Cortex of kidney (tissue), 1 donor: ENCODE measurements at places on chromosomes 12 and 14.

DNA sequence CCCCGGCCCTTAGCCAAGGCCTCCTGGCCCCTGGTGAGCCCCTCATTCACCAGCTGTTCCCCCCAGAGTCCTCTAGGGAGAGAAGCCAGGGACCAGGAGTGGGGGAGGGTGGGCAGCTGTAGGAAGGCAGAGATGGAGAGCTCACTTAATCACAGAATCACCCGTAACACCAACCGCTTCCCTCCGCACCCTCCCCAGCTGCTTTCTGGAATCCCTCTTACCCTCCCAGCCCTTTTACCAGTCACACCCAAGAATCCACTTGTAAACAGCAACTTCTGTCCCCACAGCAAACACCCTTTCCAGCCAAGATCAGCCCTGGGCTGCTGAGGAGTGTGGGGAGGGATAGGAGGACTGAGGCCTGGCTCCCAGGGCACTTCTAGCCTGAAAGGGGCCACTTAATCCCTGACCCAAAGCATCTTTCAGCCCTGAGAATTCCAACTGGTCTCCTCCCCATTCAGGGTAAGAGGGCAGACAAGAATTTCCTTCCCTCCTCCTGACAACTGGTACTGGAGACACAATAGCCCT, 18.8 kb downstream of the NCKAP5L start:
- DNase-seq: no peak

- DNase-seq: no peak
These were observed 23.2 kb downstream of the FOS start for GRCh38 chr14:75301666-75302325.

- DNase-seq: no peak
These were observed 352.5 kb upstream of the CCDC196 start for GRCh38 chr14:66133666-66134065.

DNA sequence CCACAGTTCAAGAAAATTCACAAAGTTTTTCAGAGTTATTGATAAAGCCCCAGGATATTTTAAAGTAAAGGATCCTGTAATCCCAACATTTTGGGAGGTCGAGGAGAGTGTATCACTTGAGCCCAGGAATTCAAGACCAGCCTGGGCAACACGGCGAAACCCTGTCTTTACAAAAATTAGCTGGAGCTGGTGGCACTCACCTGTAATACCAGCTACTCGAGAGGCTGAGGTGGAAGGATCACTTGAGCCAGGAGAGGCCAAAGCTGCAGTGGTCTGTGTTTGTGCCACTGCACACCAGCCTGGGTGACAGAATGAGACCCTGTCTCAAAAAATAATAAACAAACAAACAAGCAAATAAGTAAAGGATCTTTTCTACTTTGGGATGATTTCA, 39.5 kb upstream of the LRRK2 start:
- DNase-seq: no peak

- no peak for DNase-seq
These were observed 313.2 kb downstream of the PCNX1 start for GRCh38 chr14:71220462-71220861.

GRCh38 chr14:51328064-51328771, 88.2 kb downstream of the TMX1 start:
- DNase-seq: no peak

DNA sequence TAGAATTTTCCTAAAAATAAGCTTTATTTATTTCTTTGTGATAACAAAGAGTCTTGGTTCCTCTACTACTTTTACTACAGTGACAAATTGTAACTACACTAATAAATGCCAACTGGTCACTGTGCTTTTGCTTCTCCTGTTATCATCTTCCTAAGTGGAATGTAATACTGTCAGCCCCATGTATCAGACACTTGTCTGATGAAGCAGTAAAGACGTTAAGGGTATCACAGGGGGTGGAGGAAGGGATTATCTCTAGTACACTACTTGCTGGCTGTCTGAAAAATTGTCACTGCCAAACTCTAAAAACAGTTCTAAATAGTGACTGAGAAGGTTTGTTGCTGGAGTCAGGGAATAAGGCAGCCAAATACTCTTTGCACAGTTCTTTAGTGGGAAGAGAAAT, 11.3 kb downstream of the ASB8 start:
- DNase-seq: no peak

DNA sequence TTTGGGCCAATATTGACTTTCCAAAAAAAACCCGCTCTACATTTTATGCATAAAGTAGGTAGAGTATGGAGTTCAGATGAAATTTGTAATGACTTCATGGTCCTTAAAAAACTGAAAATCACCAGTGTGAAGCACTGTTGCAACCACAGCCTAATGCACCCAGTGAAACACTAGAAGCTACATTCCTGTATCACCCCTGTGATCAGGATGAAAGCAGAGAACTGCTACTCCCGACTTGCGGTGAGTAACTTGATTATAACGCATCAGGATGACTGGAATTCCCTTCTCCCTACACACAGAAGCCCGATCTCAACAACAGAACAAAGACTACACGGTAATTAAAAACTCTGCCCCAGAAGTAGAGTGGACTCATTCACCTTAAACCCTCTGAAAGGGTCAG, 33.8 kb downstream of the SPTB start:
- no peak for DNase-seq

DNA sequence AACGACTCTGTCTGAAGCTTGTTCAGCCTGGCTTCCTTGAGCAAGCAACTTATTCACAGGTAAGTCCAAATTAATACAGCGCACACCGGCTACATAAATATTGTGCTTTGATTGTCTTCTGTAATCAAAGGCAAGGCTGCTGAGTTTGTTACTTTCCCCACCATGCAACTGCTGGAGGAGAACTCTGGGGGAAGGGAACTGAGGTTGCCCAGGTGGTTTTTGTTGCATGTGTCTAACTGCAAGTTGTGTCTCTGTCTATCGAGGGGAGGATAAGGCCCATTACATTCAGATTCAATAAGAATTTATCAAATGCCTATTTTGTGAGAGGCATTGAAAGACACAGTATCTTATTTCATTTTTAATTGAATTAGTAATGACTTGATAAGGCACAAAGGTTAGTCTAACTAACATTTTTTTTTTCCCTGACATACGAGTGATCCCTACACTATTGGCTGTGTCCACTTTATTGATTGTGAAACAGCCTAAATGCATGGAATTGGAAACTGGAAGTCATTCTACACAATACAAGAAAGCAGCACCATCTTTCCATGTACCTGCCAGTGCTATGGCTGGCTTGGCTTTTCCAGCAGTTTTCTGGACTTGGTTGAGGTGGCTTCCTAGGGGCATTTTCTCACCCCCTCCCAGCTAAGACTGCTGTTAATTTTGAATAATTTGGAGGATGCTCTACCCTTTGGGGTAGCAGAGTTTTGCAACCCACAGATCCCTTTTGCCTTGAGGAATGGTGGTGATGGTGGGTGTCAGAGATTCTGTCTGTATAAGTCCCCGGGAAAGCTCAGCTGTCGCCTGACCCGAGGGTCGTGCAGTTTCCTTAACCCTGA, 951 bp upstream of the CHST11 start:
- DNase-seq: no peak

DNA sequence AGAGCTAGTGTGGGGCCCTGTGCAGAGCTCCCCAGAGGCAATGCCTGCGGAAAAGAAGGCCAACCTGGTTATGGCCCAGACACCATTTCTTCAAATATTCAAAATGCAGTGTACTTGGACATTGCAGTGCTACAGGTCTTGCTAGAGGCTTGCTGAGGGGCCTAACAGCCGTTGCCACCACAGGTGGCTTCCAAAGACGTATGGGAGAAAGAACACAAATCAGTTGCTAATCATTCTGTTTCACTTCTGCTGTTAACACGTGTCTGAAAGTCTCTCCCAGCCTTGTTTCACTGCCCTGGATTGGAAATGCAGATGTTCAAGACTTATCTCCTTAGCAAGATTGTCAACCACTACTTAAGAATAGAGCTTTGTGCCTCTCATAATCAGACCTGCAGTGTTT, 925.9 kb downstream of the GALC start:
- no peak for DNase-seq

GRCh38 chr12:51085757-51086156, 2.4 kb upstream of the CSRNP2 start:
- DNase-seq: no peak

- no peak for DNase-seq
These were observed 57.8 kb upstream of the ZDHHC17 start for GRCh38 chr12:76706101-76706500.

- no peak for DNase-seq
These were observed 361.8 kb downstream of the C12orf50 start for GRCh38 chr12:87667378-87667777.

DNA sequence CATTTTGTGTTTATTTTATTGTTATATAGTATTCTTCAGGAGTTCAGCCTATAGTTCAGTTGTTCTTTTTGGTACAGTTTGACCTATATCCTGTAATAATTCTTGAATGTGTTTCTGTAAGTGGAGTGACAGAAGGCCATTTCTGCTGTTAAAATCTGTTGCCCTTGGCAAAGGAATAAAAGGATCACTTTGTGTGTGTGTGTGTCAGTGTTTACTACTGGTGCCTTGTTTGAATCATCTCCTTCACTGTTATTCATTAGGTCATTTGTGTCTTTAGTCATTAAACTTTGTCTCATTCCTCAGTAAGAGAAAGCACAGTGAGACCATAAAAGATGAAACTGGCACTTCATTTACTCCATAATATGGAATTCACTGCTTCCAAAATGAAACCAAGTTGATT, 130.7 kb downstream of the TMTC2 start:
- DNase-seq: no peak

DNA sequence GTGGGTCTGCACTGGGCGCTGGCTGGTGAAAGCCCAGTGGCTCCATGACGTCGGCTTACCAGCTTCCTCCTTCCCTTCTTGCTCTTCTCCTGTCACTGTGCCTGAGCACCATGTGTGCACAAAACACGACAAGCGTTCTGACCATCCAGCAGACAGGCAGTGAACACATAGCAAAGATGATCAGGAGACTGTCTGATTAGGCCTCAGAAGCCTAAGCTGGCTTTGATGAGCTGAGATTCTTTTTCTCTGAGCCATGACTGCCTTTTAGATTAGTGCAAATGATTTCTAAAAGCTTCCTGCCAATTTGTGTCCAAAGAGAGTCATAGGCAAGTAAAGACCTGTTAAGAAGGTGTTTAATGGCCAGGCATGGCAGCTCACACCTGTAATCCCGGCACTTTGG, 83.1 kb downstream of the AACS start:
- DNase-seq: no peak

DNA sequence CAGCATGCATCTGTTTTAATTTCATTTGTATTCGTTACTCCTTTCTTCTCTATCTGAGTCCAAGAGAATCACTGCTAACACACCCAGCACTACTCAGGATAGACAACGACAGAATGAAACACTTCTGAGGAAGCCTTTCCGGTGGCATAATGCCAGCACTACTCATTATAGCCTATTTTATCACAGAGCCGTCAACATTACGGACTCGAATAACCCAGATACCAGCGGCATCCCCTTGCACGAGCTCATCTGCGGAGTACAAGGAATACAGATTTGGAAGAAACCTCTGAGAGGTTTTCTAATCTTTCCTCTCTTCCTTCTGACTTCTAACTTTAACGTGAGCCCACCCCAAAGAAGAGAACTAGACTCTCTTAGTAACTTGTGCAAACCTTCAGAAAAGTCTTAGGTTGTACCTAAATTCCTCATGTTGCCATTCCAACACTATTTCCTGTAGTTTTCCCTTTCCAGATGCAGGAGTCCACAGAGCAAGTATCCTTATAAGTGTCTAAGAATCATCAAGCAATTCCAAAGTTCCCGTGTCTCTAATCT, 248.1 kb downstream of the APAF1 start:
- DNase-seq: no peak

DNA sequence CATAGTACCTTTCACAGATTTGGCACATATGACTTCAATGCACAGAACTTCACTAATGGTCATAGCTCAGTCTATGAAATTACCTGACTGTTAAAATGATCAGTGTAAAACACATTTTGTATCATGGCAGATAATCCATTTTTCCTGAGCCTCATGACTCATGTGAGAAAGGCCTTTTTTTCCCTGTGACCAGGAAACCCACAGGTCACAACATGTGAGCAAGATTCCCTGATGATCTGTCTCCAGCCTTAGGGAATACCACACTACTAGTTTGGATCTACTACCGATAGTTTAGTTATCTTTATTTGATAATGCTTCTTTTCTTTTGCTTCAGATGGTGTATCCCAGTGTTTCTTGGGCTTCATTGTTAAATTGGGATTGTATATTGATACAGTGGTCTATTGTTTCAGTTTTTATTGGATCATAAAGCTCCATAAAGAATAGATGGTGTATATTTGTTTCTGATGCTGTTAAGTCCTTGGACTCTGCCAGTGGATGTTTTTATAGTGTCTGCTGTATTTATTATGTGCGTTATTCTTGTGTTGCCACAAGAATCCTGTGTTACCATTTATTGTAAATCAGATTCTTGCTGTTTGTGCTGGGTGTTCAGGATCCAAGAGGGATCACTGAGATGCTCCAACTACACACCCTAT, 248.7 kb upstream of the PELI2 start:
- no peak for DNase-seq

GRCh38 chr12:79689477-79690141, 1.2 kb downstream of the PAWR start:
- DNase-seq: no peak

DNA sequence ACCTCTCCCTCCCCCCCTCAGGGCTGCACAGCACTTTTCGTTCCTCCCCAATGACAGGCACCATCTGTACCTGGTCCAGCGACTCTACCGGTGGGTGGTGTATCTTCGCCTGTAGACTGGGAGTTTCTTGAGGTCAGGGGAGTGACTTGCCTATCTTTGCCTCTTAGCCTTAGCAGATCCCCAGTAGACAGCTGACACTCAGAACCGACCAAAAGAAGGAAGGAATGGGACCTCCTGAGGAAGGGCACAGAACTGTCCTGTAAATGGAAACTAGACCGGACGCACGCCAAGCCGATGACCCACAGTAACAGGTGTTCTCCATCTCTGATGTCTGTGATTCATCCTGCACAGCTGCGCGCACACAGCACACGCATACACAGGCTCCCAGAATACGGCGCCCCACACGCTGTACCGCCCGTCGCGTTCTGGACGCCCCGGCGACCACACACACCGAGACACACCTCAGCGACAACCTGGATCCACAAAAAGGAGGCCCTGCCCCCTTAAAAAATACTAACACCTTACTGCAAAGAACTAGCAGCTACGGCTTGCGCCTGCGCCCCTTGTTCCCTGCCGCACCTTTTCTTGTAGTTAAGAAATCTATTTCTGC, 673 bp upstream of the TTC9 start:
- no peak for DNase-seq

GRCh38 chr12:132023658-132024057, 73.9 kb downstream of the EP400 start:
- DNase-seq: no peak

GRCh38 chr14:89639687-89640086, 222.7 kb upstream of the FOXN3 start:
- DNase-seq: no peak

- no peak for DNase-seq
These were observed 22.8 kb upstream of the LALBA start for GRCh38 chr12:48592591-48593086.

DNA sequence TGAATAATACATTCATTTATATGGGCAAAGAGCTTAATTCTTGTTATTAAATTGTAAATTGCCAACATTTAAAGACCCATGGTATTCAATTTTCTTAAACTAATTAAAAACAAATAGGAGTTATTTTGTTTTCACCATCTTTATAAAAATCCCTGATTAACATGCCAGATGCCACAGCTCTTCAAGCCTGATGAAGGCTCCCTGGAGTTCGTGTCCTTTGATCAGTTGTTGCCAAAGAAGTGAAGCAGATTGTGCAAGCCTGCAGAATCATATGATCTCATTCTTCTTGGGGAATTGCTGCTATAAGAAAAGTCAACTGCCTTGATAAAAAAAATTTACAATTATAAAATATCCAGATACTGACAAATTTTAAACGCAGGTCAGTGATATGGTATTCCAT, 288.3 kb upstream of the PPFIA2 start:
- DNase-seq: no peak

GRCh38 chr12:112420740-112421139, 2.0 kb downstream of the PTPN11 start:
- DNase-seq: no peak
